ENCODE measurements at places on chromosomes 4 and X.

- DNase-seq = no peak
Measured at GRCh38 chrX:150848914-150849365, 49.5 kb downstream of the CD99L2 start.

DNA sequence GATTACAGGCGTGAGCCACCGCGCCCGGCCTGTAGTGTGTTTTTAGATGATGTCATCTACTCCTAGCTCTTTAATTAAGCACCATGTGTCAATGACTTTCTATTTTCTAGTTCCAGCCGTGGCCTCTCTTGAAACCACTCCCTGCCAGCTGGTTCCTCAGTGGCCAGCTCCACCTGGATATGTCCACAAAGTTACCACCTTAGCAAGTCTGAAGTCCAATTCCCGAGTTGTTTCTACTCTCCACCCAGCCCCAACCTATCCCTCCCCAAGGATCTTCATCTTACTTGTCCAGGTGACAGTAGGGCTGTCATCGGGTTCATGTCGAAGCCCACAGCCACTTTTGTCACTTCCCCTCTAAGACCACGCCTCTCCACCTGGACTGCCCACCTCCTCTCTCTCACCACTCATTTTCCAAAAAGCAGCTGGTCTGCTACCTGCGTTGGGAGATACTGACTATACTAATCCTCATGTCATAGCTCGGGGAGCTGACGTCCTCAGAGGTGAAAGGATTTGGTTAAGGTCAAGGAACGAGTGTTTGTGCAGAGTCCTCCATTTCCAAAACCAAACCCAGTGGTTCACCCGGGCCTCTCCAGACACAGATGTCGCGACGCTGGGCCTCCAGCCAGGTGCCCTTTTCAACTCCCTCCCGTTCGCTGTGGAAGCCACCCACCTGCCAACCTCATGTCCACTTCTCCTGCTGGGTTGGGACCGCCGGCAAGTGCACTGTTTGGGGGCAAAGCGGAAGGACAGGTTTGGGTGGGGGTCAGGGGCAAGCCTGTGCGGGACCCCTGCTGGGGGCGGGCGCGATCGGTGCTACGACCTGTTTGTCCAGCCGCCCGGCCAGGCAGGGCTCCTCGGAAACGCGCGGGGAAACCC, 704 bp downstream of the FAM3A start:
- DNase-seq = no peak

GRCh38 chr4:29805916-29806480, 914.2 kb upstream of the PCDH7 start:
- DNase-seq = no peak

- no peak for DNase-seq
Measured at GRCh38 chr4:101018836-101019235, 328.5 kb downstream of the PPP3CA start.

- DNase-seq = peak; percentile 49
Measured at GRCh38 chrX:48891402-48892288, 5.9 kb downstream of the TIMM17B start.

DNA sequence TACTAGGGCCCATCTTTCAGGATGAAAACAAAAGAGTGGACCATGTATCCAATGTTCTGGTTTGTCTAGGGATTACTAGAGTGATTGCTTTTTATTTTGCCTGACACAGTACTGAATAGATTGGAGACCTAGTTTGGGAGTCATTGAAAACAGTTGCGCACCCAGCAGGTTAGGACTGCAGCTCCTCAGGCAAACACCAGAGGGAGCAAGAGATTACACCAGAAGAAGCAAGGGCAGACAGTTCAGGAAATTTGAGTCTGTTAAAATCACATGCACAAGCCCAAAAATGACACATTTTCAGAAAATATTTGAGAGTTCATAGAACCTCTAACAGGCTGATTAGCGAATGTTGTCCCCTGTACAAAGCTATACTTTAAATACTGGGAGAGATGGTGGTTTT, 55.6 kb downstream of the CYLC1 start:
- no peak for DNase-seq

GRCh38 chr4:132587626-132588025, 561.5 kb upstream of the PCDH10 start:
- DNase-seq = no peak

DNA sequence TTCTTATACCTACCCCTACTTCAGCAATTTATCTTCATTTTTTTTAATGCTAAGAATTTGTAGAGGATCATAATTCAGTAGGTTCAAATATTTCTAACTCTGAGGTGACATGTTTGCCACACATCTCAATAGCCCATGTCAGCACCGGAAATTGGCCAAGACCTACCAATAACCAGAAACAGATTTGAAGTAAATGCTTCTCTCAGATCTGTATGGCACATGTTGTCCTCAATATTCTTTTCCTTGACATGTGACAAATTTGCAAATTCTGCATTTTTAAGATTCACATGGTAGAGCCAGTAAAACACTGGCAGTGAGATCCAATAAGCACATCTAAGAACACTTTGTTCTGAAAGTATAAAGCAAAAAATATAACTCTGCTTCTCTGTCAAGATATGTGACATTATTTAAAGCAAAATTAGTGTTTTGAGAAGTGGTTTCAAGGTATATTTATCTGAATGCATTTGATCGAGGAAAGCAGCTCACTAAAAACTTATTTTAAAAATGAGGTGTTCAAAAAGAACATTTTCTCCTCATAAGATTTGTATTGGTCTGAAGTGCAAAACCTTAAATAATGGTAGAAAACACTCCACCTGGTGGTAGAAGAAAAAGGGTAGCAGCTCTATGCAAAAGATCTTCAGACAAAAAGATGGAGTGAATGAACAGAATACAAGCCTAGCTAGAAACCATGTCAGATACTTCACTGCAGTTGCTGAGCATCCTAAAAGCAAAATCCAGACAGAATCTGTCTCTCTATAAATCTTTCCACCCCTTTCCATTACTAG, 513.8 kb upstream of the FAM241A start:
- no peak for DNase-seq

- no peak for DNase-seq
Measured at GRCh38 chr4:115292320-115293092, 179.1 kb upstream of the NDST4 start.

DNA sequence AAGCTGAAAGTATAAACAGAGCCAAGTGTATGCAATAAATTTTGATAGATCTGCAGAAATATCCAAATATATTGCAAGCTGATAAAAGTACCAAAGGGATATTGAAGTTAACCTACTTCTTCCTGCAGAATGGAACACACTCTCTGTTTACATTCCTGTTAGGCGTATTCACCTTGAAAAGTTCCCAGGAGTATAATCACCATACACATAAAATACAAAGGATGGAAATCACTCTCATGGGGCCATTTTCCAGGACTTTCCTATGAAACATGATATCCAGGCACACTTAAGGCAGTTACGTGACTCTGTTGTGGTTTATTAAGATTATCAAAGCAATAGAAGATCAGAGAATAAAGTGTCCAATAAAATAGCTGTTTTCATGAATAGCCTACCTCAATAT, 1142.3 kb downstream of the NLGN4X start:
- no peak for DNase-seq

DNA sequence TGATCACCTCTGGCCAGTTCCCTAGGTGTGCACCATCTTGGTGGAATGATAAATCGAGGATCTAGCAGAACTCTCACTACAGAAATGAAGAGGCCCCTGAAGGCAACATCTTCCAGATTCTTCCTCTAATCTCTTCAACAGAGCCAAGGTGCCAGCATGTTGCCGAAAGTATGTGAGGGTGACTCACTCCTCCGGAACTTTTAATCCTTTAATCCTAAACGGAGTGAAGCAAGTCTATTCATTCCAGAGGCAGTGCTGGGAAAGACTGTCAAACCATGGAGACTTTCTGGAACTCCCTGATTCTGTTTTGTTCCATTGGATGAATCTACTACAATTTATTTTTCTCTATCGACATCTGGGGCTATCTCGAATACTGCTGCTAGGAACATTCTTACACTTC, 68.7 kb downstream of the SUPT20HL2 start:
- DNase-seq = no peak

- no peak for DNase-seq
Measured at GRCh38 chrX:3697220-3697684, 16.2 kb downstream of the PRKX start.

DNA sequence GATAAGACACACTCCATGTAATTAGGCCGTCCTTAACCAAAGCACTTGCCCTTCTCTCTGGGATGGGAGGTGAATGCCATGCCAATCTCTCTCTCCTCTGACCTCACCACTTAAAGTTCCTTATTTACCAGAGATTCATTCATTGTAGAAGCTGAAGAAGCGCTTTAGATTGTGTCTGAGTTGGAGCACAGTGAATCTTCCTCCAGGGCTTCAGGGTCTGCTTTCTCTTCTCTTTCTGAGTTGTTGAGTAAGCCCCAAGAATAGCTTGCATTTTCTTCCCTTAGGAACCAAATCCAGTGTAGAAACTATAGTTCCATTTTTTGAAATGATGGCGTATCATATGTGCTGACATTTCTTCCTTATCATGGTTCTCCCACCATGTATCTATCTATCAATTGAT, 104.5 kb upstream of the MAML3 start:
- no peak for DNase-seq

- DNase-seq = no peak
Measured at GRCh38 chrX:37627602-37628001, 56.1 kb downstream of the LANCL3 start.

GRCh38 chr4:186958726-186959350, 235.2 kb upstream of the FAT1 start:
- DNase-seq = no peak

GRCh38 chrX:110852180-110852579, 56.6 kb upstream of the CHRDL1 start:
- DNase-seq = no peak

DNA sequence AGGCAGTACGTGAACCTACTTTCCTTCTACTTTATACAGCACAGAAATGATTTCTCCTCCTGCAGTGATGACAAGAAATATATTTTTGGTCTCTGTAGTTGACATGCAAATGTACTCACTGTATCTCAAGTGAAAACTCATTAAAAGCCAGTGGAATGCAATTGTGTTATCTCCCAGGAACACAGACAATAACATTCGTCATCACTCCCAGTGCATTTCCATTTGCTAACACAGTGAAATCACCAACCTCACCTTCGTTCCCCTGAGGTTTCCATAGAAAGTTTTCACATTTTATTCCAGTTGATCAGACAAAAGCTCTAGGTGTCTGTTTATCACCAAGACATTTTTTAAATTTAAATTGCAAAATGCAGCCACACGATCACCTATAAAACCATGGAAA, 2.5 kb upstream of the SPANXD start:
- DNase-seq = no peak

- no peak for DNase-seq
Measured at GRCh38 chrX:108307132-108308085, 130.8 kb downstream of the COL4A6 start.

DNA sequence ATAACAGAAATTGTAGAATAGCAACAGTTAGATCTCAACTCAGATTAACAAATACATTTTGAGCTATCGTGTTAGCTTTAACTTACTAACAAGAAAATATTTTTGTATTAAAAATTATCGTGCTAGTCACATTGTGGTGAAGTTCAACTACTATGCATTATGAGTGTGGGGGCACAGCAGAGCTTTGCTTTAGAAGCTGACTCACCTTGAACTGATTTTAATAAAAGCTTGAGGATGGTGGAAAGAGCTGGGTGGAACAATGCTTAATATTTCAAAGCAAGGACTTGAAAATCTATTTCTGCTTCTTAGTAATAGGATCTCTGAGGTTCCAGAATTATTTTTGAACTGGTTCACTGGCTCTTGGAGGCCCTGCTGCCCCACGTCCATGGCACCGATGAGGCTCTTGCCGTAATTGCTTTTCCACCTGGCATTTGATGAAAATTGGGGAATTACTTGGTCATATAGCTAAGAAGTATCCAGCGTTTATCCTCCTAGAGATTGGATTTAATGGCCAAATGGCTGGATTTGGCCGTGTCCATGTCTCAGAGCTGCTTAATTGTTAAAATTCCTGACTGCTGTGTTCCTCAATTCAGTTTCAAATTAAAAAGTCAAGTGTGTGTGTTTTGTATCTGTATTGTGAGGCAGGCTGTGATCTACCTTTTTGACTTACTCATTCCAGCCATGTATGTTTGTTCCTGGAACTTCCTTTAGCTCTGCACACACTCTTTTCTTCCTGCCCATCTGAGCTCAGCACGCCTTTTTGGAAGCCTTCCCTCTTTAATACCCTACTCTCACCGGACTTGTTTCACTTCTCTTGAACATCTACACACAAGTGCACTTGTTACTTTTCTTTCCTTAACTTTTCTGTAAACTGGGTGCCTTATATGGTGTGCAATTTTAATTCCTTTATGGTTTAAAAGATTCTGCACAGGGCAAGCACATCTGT, 66.6 kb upstream of the LIMCH1 start:
- no peak for DNase-seq

- DNase-seq = no peak
Measured at GRCh38 chr4:121564840-121565375, 131.9 kb downstream of the ANXA5 start.

DNA sequence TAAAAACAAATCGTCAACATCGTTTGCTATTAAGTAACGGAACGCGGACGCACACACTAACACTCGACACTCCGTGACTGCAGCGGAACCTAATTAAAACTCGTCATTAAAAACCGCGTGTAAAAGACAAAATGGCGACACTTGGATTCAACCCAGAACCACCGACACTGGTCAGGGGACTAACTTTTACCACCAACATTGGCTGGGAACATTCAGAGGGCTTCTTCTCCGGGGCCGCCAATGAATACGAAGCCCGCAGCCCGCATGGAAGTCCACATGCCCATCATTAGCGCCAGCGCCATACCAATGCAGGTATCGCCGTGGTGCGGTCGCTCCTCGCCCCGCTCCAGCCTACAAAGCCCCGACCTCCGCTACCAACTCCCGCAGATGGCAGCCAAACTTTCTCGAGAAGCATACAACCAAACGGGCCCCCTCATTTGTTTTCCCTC, 498 bp downstream of the RBMX start:
- DNase-seq = no peak

- DNase-seq = no peak
Measured at GRCh38 chr4:7797330-7797729, 142.3 kb downstream of the AFAP1 start.

DNA sequence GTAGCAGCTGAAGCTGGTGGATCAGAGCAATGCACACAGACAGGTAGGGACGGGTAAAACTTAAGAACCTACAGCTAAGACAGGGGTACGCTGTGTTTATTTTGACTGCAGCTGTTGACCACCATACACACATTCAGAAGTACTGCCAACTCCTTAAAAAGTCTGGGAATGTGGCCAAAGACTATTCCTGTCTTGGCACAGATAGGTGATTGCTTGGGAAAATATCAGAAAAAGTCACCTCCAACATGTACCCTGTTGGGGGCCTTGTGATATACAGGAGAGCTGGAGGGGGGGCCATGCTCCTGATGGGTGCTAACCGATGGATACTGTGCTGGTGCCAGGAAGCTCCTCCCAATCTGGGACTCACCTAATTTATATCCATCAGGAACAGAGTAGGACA, 121.2 kb downstream of the VCX2 start:
- DNase-seq = no peak

GRCh38 chr4:85491527-85491926, 16.6 kb downstream of the ARHGAP24 start:
- no peak for DNase-seq

DNA sequence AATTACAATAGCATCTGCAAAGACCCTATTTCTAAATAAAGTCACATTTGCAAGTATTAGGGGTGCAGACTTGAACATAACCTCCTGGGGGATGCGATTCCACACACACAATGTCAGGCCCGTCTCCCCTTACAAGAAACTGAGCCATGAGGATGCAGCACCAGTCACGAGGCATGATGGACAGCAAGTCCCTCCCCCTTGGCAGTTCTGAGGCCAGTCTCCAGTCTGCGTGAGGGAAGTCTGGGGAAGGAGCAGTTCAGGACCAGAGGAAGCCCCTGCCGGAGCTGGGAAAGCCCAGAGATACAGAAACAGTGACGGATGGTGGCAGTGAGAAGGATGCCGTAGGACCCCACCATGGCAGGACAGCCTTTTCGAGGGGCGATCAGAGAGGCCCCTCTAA, 9.4 kb downstream of the FAM53A start:
- DNase-seq = no peak
